Upper lobe of left lung (tissue), 6 donors: ENCODE measurements at places on chromosomes 5 and 9.
A peak's percentile ranks its signal among the peaks of the same experiment; 100 is the strongest.

- DNase-seq: no peak
Observed at GRCh38 chr5:15528476-15528875, 28.5 kb downstream of the FBXL7 start.

DNA sequence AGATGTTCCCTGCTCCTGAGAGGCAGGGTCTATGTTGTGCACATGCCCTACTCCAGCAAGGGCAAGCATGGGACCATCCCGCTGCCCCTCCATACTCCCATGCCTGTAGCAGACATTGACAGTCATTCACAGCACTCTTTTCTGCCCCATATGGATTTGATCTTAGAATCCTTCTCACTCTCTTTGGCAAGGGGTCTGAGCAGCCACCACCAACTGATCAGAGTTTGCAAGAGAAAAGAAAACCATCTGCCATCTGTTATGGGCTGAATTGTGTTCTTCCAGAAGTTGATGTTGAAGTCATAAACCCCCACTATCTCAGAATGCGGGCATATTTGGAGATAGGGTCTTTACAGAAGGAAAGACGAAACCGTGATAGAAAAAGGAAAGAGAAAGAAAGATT is 315.1 kb upstream of the CLINT1 start:
- DNase-seq: no peak

DNA sequence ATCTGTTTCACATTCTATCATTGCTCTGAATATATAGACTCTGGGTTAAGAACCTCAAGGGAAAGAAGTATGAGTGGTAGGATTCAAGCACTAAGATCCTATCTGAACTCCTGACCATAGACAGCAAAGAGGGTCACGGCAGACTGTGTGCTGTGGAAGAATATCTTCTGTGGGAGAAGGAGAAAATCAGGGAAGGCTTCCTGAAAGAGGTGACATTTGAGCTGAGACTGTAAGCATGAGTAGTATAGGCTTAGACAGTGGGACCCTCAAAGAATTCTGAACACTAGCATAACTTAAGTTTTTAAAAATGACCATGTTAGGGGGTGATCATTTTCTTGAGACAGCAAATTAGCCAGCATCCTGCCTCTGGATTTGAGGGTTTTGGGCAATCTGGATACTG is 3.9 kb downstream of the FRRS1L start:
- DNase-seq: no peak

DNA sequence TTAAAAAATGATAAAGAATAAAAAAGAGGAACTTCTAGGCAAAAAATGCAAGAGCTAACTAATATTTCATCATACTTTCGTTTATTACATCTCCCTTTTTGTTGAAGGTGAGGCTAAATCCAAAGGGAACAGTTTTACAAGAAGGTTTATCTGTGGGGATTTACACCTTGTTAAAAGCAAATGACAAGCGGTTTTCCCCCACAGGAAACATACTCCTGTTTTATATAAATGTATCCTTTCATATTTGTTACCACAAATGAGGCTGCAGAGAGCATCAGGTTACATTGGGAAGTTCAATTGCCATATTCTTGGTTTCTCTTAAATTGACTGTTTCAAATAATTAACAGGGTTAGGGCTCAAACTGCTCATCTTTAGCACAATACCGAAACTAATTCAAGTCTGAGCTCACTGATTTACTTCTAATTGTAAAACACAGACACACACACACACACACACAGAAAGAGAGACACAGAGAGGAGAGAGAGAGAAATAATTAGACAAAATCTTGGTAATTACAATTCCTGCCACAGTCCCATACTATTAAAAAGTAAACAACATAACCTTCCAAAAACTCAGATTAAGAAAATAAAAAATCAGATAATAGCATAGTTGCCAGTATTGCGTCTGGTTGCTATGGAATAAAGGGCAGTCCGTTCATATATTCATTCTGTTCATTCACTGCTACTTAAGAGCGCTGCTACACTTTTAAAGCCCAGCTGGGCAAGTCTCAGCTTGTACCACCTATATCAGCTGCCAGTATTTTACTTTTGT is 17.1 kb downstream of the RFX3 start:
- DNase-seq: no peak

GRCh38 chr5:172007175-172008110 is 1.0 kb upstream of the FBXW11 start:
- DNase-seq: no peak

GRCh38 chr5:161414896-161415295 is 131.6 kb downstream of the GABRB2 start:
- DNase-seq: no peak

DNA sequence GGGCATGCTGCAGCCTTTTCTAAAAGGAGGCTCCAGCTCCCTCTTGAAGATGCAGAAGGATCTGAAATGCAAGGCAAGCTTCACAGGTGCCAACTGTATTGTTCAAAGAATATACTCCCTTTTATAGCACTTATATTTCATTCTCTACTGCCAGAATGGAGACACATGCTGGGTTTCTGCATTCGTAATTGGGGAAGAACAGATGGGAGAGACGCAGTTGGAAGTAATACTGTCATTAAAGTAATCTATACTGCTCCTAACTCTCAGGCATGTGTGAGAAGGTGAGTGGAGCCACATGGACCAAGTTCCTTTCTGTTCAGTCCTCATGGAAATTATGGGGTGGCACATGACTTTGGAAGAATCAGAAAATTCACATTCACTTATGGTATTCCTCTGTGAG is 226.4 kb downstream of the TRIM32 start:
- DNase-seq: no peak

GRCh38 chr9:31697956-31698355 is 686.5 kb upstream of the ACO1 start:
- DNase-seq: no peak

- DNase-seq: no peak
Observed at GRCh38 chr5:147658293-147658932, 124.1 kb downstream of the JAKMIP2 start.

GRCh38 chr5:82185851-82186250 is 92.3 kb downstream of the RPS23 start:
- no peak for DNase-seq

DNA sequence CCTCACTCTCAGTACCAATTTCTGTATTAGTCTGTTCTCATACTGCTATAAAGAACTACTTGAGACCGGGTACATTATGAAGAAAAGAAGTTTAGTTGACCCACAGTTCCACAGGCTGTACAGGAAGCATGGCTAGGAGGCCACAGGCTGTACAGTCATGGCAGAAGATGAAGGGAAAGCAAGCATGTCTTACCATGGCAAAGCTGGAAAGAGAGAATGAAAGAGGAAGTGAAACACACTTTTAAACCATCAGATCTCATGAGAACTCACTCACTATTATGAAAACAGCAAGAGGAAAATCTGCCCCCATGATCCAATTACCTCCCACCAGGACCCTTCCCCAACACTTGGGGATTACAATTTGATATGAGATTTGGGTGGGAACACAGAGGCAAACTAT is 698.8 kb downstream of the CDH9 start:
- DNase-seq: no peak

DNA sequence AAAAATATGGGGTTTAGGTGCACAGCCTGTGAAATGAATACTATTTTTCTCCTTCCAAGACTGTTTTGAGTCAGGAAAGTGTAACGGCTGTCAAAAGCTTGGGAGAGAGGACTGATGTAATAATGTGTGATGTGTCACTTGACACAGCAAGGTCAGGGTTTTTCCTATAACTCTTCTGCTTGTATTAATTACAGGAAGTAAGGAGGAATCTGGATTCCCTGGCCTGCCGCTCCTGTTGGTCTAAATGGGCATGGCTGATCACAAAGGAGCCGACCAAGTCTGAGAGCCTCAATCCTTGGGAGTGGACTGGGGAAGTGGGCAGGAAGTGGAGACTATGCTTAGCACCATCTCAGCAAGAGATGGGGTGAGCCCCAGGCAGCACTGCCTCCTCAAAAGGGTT is 16.7 kb upstream of the SLC28A3 start:
- no peak for DNase-seq

DNA sequence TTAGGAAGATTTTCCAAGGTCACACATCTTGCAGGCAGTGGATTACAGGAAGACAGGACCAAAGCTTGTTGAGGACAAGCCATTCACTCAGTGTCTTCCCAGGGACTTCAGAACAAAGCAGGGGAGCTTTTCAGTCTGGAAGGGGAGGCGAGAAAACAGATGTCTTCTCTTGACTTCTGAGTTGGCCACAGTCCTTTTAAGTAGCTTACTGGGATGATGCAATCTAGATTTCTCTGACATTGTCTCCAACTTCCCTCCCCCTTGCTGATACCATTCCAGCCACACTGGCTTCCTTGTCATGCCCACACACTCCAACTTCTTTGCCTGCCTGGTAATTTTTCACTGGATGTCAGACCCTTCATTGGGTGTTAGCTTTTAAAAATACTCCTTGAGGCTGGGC is 174.2 kb upstream of the TBC1D2 start:
- DNase-seq: no peak

- DNase-seq: peak; percentile 47
Observed at GRCh38 chr9:131464354-131465000, 38.2 kb upstream of the POMT1 start.

- no peak for DNase-seq
Observed at GRCh38 chr5:125274938-125275724, 528.7 kb upstream of the ZNF608 start.

DNA sequence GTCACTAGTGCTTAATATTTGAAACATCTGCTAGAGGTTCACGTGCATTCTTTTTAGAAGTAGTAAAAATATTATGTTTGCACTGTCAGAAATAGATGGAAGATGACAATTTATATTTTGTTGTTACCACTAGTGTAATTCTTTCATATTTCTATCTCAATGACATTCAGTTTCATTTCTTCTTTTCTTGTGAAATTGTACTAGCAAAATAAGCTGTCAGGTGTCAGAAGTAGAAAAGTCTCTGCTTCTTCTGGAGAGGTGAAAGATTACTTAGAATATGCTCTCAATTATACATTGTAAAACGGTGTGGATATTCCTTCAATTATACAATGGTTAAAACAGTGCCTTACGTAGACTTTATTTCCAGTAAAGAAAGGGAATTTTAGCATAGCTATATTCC is 395.4 kb downstream of the CSNK1G3 start:
- DNase-seq: no peak

DNA sequence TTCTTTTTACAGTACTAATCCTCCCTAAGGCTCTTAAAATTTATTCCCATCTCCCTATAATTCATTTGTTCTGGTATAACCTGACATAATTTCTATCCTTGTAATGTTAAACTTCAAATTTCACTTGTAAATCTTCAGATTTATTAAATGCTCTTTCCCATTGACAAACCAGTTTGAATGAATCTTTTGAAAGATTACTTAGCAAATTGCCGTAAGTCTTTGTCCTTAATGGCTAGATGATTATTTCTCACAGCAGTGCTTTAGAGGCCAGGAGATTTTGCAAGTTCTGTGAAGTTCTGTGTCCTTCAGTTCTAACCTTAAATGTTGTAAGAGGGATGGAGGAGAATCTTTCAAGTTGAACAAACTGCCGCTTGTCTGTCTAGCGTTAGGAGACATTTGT is 4.2 kb downstream of the SLC44A1 start:
- DNase-seq: no peak

- no peak for DNase-seq
Observed at GRCh38 chr5:34616651-34617050, 39.5 kb upstream of the RAI14 start.

DNA sequence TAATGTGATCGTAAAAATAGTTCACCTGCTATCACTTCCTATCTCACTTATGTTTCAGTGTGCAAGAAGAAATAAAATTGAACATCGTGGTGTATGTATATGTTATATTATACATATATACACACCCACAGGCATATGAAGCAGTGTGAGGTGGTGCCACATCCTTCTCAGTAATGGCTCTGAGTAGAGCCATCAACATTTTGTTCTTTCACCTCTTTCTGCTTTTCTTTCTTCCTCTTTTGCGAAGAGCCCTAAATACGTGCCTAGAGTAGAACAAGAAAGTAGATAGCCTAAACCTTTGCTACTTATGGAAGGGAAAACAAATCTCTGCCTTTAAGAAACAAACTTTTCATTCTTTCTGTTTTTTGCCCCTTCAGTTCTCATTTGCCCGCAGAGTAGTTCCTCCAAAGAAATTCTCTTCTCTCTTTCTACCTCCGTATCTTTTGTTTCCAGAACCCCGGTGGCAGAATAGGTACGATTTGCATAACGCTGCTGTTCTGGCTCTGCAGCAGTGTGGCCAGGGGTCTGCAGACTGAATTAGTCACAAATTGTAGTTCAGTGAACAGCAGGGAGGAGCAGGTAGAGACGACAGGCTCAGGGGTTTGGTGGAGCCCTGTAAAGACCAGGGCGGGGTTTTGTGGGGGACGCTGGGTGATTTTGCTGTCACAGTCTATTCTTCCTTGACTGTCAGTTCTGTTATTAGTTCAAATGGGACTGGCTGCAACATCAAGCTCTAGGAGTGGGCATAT is 40.5 kb upstream of the PJA2 start:
- DNase-seq: no peak

DNA sequence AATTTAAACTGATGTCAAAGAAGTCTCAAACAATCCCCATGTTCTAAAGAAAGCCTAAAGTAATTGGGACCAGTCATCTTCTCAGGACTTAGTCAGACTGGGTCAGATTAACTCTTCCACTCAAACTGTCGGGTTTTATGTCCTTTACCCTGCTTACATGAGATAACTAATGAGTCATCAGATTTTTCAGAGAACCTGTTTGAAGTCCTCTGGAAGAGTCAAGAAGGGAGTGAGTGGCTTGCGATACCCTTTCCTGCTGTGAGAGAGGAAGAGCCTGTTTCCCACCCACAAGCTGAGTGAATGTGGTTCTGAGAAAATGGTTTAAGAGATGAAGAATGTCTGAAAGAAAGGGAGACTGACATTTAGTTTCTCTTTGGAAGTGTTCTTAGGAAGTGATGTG is 1866.7 kb upstream of the C9orf72 start:
- DNase-seq: no peak

GRCh38 chr9:120331913-120332312 is 248.1 kb downstream of the CDK5RAP2 start:
- peak; percentile 24 for DNase-seq

GRCh38 chr5:10653043-10653442 is 89.2 kb downstream of the ANKRD33B start:
- DNase-seq: no peak

DNA sequence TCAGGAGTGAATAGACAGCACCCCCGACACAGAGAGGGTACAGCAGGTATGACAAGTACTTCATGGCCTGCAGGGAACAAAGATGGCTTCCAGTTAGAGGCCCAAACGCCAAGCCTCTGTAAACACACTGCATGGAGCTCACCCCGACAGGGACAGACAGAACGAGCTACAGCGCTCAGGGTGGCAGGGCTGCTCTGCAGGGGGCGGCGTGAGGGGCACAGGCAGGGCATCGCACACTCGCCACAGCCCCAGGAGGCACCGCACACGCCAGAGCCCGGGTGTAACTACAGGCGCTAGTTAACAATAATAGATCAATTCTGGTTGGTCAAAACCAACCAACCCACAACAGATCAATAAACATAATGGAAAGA is 21.1 kb downstream of the CLPTM1L start:
- peak; percentile 44 for DNase-seq

DNA sequence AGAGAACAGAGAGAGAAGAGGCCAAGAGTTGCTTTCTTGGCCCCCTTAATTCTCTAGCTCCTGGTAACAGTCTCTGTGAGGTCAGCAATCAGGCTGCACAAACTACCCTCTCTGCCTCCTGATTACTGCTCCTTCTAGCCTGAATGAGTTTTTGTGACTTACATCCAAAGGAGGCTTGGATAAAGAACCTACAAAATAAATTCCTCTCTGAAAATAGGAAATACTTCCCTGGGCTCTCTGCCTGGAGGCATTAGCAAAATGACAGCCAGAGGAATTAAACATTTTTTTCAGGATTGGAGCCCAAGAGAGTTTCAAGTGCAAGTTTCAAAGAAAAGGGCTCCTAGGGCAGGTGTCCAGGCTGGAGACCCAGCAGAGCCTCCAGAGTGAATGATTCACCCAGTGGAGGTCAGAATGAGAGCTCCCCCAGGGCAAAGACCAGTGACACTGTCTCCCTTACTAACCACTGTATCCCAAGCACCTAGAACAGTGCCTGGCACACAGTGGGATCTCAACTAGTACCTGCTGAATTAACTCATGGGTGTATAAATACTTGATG is 162.5 kb downstream of the SPOCK1 start:
- DNase-seq: no peak
